Caudate nucleus (tissue), 63 donors: ENCODE measurements at places on chromosomes 11 and 22.

GRCh38 chr22:46501701-46502100, 35.7 kb downstream of the CELSR1 start:
- no peak for DNase-seq

GRCh38 chr11:16613262-16613511, 125.3 kb upstream of the C11orf58 start:
- no peak for DNase-seq

- no peak for DNase-seq
Measured at GRCh38 chr11:77081976-77082836, 15.4 kb downstream of the CAPN5 start.

DNA sequence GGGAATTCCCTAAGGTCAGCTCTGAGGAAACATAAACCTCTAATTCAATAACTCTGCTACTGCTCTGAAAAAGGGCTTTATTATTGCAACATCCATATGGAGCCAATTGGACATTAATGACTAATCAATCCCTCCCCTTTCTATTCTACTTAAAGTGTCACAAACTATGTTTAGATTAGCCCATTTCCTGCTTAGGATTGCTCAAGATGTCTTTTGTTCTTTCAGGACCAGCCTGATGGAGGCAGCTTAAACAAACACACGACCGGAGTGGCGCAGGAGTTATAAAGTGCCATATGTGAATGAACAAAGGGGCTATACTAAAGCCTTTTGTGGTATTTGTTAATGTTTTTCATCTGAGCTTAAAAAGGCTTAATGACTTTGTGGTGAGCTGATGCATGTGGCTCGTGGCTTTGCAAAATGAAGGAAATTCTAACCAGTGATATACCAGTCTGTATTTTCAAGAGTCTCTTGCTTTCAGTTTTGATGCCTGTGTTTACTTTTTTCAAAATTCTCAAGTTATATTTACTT, 354.4 kb downstream of the SOX6 start:
- DNase-seq, result no peak

DNA sequence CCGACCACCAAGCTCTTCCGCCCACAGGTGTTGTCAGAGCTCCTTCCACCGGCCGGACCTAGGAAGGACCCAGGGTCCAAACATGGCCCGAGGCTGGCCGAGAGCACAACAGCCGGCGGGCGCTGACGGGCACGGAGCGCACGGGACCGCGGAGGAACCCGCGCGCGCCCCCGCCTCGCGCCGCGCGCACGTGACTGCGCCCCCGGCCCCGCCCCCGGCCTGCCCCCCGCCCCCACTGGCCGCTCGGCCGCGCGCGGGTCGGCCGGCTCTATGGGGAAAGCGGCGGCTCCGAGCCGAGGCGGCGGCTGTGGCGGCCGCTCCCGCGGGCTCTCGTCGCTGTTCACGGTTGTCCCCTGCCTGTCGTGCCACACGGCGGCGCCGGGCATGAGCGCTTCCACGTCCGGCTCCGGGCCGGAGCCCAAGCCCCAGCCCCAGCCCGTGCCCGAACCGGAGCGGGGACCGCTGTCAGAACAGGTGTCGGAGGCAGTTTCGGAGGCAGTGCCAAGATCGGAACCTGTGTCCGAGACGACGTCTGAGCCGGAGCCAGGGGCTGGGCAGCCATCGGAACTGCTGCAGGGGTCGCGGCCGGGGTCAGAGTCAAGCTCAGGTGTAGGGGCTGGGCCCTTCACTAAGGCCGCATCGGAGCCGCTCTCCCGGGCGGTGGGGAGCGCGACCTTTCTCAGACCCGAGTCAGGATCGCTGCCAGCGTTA, at the start of gene OSBP2:
TSS of gene OSBP2 (plus strand) at position 235 of the 711 bp plus-strand sequence. CDS start at position 271, 36 bp downstream.
- peak; percentile 64 for DNase-seq

GRCh38 chr11:68430801-68431200, 29.8 kb upstream of the PPP6R3 start:
- no peak for DNase-seq

DNA sequence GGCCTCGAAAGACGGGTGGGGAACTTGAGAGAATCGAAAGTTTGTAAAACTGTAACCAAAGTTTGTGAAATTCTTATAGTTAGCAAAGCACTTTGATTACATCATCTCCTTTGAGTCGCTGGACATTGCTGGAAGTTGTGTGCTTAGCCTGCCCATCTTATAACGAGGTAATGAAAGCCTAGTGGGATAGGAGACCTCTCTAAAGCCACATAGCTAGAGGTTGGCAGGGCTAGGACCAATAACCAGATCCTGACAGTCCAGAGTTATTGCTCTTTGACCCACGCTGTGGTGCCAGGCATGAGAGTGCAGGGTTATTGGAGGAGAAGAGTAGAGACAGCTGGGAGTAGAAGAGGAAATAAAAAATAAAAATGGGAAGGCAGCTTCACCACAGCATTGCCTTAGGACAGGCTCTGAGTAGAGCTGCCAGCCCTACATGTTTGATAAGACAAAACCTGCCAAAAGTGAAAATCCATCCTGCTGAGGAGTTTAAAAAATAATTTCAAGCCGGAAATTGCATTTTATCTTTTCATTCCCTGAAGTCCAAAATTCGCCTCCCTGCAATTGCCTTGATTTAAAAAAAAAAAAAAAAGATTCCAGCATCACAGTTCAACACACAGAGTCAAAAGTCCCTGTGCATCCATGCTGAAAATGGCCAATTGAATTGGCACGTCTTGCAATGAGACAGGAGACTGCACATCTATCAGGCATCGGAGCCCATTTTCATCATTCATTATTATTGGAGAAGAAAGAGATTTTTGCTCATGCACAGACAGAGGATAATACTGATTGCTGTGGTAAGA, 225.5 kb upstream of the POU2AF2 start:
- no peak for DNase-seq

DNA sequence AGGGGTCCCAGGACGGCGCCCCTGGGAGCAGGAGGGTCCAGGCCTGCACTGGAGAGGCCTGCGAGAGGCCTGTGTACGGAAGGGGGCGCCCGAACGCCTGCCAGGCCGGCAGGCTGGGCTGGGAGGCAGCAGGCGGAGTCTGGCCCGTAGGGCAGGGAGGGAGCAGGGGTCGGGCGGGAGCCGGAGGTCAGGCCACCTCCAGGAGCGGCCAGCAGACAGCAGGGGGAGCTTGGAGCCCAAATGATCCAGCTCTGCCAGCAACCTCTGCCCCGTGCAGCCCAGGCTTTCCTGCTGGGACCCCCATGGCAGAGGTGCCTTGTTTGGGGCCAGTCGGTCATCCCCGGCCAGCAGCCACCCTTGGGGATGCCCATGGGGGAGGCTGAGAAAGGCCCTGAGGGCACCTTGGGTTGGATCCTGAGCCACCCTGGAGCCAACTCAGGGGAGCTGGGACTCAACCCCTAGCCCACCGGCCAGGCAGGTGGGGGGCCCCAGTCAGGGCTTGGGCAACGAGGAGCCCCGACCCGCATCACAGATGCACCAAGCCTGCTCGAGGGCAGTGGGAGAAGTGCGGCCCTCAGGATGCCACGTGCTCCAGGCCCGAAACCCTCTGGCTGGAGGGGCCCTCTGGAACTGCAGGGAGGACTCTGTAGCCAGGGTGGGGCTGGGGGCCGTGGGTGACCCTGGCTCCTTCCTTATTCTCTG, 9.6 kb upstream of the SYT8 start:
- no peak for DNase-seq

DNA sequence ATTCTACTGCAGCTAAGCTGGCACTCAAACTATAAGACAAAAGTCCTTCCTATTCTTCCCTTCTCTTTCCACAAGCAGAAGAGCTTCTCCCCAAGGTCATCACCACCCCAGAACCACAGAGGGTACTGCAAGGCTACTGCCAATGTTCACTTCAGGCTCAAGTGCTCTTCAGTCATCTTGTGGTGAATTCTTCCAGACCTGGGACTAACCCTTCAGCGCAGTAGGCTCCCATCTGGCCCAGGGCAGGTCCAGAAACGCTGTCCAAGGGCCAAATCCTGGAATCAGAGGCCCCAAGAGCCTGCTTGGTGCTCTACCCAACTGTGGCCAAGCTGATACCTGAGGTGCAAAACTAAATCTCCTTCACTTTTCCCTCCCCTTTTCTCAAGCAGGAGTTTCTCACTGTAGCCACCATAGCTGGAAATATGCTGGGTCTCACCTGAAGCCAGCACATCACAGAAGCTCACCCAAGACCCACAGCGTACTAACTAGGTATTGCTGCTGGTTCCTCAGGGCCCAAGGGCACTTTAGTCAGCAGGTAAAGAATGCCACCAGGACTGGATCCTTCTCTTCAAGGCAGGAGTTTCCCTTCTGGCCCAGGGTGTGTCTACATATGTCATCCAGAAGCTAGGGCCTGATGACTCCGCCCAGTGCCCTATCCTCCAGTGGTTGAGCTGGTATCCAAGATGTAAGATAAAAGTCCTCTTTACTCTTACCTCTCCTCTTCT, 27.8 kb downstream of the FCHSD2 start:
- no peak for DNase-seq

- DNase-seq, result no peak
Measured at GRCh38 chr11:1072116-1072820, 2.4 kb upstream of the MUC2 start.

DNA sequence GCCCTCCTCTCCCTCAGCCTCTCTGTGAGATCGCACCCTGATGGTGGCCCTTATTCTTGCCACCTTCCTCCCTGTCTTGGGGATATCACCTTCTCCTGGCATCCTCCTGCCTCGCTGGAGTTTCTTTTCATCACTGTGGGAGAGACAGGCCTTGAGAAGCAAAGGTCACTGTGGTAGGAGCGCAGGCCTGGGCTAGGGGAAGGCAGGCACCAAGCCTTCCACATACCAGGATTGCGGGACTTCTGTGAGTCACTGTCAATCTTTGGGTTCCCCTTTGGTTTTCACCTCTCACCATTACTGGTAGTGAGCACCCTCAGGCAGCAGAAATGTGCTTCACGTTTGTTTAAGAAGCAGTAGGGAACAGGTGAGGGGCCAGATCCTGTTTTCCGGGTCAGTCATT, 31.2 kb upstream of the B3GAT1 start:
- DNase-seq, result no peak

DNA sequence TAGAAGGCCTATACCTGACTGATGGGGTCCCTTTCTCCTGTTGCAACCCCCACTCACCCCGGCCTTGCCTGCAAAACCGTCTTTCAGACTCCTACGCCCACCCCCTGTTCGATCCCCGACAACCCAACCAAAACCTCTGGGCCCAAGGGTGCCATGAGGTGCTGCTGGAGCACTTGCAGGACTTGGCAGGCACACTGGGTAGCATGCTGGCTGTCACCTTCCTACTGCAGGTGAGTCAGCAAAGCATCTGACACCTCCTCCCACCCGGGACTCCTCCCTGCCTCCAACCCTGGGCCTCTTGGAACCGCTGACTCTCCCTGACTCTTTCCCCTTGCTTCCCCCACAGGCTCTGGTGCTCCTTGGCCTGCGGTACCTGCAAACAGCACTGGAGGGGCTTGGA, 1.2 kb downstream of the ROM1 start:
- DNase-seq, result no peak

DNA sequence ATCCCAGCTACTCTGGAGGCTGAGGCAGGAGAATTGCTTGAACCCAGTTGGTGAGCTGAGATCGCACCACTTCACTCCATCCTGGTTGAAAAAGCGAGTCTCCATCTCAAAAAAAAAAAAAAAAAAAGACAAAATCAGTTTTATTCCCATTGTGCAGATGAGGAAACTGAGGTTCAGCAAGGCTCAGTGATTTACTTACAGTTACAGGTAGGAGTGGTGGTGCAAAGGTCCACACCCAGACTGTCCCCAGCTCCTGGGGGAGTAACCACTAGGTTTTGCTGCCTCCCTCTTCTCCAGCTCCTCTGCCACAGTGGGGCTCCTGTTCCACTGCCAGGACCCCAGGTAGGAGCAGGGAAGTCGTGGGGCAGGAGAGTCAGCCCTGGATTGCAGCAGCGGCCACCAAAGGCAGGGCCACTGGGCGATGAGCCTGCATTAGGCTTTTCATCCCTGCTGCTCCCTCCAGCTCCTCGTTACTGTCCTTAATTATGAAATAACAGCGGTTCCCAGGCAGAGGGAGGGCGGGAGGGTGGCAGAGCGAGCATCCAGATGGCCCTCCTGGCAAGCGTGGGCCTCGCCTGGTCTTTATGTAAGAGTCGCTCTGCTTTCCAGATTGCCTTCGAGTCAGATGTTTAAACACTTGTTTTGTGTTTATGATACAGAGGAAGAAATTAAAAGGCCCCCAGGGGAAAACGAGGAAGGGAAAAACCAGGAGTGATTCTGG, 15.5 kb upstream of the RASD2 start:
- DNase-seq, result no peak

DNA sequence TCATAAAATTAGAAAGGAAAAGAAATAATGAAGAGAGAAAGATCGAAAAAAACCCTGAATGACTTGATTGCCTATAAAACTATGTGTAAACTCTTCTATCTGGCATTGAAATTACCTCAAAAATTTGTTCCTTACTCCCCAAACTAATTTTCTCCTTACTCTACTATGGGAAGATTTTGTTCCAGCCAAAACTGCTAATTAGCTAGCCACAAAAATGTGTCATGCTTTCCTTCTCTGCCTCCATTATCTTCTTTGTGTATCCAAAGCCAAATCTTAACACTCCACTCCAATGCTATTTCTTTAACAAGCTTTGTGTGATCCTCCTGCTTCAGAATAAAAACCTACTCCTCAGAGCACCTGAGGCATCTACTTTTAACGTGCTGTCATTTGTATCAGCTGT, 831.2 kb downstream of the METTL15 start:
- DNase-seq, result no peak

DNA sequence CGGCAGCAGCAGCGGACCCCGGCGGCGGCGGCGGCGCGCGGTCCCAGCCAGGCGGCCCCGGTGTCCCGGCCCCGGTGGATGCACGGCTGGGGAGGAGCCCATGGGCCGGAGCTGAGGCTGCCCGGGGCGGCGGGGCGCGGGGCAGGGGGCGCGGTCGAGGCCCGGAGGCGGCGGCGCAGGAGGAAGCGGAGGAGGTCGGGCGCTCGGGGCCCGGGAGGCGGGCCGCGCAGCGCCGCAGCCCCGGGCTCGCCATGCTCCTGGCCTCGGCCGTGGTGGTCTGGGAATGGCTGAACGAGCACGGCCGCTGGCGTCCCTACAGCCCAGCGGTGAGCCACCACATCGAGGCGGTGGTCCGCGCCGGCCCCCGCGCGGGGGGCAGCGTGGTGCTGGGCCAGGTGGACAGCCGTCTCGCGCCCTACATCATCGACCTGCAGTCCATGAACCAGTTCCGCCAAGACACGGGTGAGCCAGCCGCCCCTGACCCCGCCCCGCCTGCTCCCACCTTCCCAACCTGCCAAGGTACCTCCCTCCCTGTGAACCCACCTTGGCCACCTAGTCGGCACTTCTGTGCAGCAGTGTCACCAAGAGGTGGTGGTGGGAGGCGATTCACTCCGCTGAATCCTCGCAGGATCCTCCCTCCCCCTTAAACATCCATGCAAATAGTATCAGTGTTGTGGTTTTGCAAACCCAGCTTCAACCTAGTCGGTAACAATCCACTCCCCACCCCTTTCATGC, 580 bp downstream of the DTX4 start:
- DNase-seq, result peak; percentile 49

DNA sequence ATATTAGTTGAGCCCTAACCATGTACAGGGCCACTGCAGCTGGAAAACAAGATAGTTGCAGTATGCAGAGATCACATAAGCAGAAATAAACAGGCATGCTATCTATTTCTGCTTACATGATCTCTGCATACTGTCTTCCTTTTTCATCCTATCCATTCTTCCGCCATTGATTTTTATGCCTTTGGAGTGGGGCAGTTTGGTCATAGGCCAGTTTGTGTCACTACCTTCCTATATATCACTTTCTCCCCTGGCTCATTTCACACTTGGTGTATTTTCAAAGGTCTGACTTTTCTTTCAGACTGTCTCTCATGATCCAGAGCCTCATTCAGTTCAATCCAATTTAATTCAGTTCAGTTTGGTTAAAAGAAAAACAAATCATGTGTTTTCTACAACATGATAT, 829.6 kb downstream of the KCNA4 start:
- DNase-seq, result no peak
